Mesendoderm (in vitro differentiated cells): ENCODE measurements at places on chromosomes 3 and 15.
A peak's percentile ranks its signal among the peaks of the same experiment; 100 is the strongest.

GRCh38 chr3:148730676-148731075 is 33.0 kb downstream of the AGTR1 start:
- no peaks in the 10 kb centered on the region for H3K36me3 ChIP-seq
- no peak overlapping the region for H3K27ac ChIP-seq
- no peaks in the 10 kb centered on the region for H3K27me3 ChIP-seq
- no peaks in the 10 kb centered on the region for H3K4me1 ChIP-seq
- no peak for DNase-seq

DNA sequence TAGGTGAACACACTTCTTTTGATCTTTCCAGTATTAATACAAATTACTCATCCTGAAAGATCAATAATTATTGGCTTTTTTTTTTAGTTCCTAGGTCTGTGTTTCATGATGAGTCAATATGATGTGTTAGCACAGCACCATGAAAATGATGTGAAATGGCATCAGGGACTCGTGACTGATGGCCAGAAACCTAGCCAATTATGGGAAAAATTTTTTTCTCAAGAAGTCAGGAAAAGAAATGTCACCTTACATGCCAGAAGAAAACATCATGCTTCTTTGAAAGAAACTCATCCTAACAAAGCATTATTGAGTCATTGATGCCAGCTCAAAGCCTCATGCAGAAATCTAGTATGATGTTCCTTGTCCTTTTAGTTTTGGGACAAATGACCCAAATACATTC is 468.3 kb upstream of the CBLB start:
- H3K36me3 ChIP-seq: no peaks in the 10 kb centered on the region
- no peak overlapping the region for H3K4me3 ChIP-seq
- no peak overlapping the region for H3K27ac ChIP-seq
- DNase-seq: no peak
- H3K4me1 ChIP-seq: no peaks in the 10 kb centered on the region

GRCh38 chr3:47650294-47650693 is 71.6 kb upstream of the CSPG5 start:
- H3K36me3 ChIP-seq: no peaks in the 10 kb centered on the region
- no peaks in the 10 kb centered on the region for H3K27me3 ChIP-seq
- DNase-seq: no peak
- no peaks in the 10 kb centered on the region for H3K4me1 ChIP-seq

- H3K27me3 ChIP-seq: no peaks in the 10 kb centered on the region
- no peaks in the 10 kb centered on the region for H3K36me3 ChIP-seq
- H3K4me1 ChIP-seq: no peaks in the 10 kb centered on the region
Measured at GRCh38 chr3:194865615-194866014, 179.9 kb downstream of the FAM43A start.

DNA sequence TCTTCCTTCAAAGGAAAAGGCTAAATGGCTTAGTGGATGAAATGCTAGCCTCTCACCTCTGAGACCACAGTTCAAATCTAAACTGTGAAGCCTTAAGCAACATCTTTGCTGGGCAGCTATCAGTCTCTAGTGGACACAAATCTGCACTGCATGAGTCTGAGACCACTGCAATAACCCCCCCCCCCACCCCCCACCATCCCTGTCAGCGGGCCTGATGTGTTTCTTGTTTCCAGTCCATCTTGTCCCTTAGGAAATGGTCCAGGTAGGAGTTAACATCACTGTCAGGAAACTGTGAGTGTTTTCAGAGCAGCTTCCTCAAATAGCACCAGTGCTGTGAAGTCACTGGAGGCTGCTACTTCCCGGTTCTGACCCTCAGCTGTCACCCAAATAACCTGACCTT is 140.6 kb upstream of the TMCO5A start:
- peak; percentile 53 for DNase-seq
- H3K27me3 ChIP-seq: no peaks in the 10 kb centered on the region
- H3K36me3 ChIP-seq: no peaks in the 10 kb centered on the region
- H3K4me1 ChIP-seq: no peaks in the 10 kb centered on the region

- no peak overlapping the region for H3K4me3 ChIP-seq
- no peak overlapping the region for H3K27ac ChIP-seq
- no peaks in the 10 kb centered on the region for H3K36me3 ChIP-seq
- H3K4me1 ChIP-seq: no peaks in the 10 kb centered on the region
- DNase-seq: peak; percentile 90
Measured at GRCh38 chr3:24220859-24221657, 273.6 kb downstream of the THRB start.

- H3K36me3 ChIP-seq: no peaks in the 10 kb centered on the region
- no peak overlapping the region for H3K27ac ChIP-seq
Measured at GRCh38 chr15:53305554-53305953, 453.9 kb downstream of the WDR72 start.

GRCh38 chr3:126003447-126004190 is 34.6 kb downstream of the ROPN1B start:
- H3K27ac ChIP-seq: no peak overlapping the region
- H3K4me1 ChIP-seq: no peaks in the 10 kb centered on the region
- no peak overlapping the region for H3K4me3 ChIP-seq
- no peaks in the 10 kb centered on the region for H3K27me3 ChIP-seq
- DNase-seq: no peak

GRCh38 chr3:48798998-48799397 is 48.7 kb downstream of the PRKAR2A start:
- H3K4me3 ChIP-seq: no peak overlapping the region
- no peak overlapping the region for H3K27ac ChIP-seq
- DNase-seq: no peak
- H3K27me3 ChIP-seq: no peaks in the 10 kb centered on the region

GRCh38 chr15:89743594-89743993 is 7.5 kb downstream of the MESP1 start:
- no peak overlapping the region for H3K4me3 ChIP-seq
- no peak overlapping the region for H3K27ac ChIP-seq
- H3K36me3 ChIP-seq: no peaks in the 10 kb centered on the region
- no peaks in the 10 kb centered on the region for H3K4me1 ChIP-seq
- no peaks in the 10 kb centered on the region for H3K27me3 ChIP-seq

- no peaks in the 10 kb centered on the region for H3K27me3 ChIP-seq
- H3K27ac ChIP-seq: no peak overlapping the region
- H3K36me3 ChIP-seq: no peaks in the 10 kb centered on the region
- no peak overlapping the region for H3K4me3 ChIP-seq
- no peak for DNase-seq
Measured at GRCh38 chr3:14927308-14927707, 20.1 kb upstream of the NR2C2 start.

- H3K27me3 ChIP-seq: no peaks in the 10 kb centered on the region
- H3K36me3 ChIP-seq: no peaks in the 10 kb centered on the region
- H3K4me3 ChIP-seq: no peak overlapping the region
- no peaks in the 10 kb centered on the region for H3K4me1 ChIP-seq
- DNase-seq: no peak
Measured at GRCh38 chr3:146374146-146374545, 95.2 kb downstream of the PLSCR2 start.

DNA sequence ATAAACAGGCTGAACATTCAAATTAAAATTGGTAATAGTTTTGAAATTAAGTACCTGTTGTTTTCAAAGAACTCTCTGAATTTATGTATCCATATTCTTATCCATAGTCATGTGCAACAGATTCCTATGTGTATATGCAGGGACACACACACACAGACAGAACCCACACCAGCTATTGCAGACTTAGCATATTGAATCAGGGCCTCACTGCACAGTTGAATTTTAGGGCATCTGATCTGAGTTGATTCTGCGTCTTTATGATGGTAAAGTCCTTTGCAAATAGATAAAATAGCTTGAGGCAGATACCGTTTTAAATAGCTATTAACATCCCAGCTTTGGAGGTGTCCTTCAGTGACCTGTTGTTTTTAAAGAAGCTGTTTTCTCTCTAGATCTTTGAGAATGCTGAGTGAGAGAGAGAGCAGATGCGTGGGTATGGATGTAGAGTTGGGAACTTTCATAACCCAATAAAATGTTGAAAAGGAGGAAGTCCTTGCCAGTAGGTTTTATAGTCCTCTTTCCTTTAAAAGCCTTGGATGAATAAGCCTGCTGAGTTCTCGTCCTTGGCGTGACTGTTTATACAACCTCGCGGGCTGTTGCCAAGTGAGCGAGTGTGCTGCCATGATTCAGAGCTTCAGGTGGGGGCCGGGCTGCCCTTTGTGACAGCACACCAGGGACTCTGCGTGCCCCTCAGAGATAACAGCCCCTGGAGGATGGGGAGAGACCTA is 18.3 kb downstream of the MYZAP start:
- peak; percentile 29 for DNase-seq
- no peaks in the 10 kb centered on the region for H3K36me3 ChIP-seq
- no peaks in the 10 kb centered on the region for H3K4me1 ChIP-seq
- H3K4me3 ChIP-seq: no peak overlapping the region
- H3K27me3 ChIP-seq: no peaks in the 10 kb centered on the region

- no peaks in the 10 kb centered on the region for H3K4me1 ChIP-seq
- no peak overlapping the region for H3K4me3 ChIP-seq
- H3K27ac ChIP-seq: no peak overlapping the region
- no peaks in the 10 kb centered on the region for H3K27me3 ChIP-seq
Measured at GRCh38 chr15:93001881-93002280, 87.1 kb downstream of the RGMA start.

- no peak overlapping the region for H3K27ac ChIP-seq
- DNase-seq: no peak
- no peaks in the 10 kb centered on the region for H3K27me3 ChIP-seq
Measured at GRCh38 chr3:123735456-123735855, 148.7 kb downstream of the MYLK start.

GRCh38 chr3:99321261-99321660 is 317.1 kb upstream of the COL8A1 start:
- H3K4me3 ChIP-seq: no peak overlapping the region
- no peaks in the 10 kb centered on the region for H3K36me3 ChIP-seq
- DNase-seq: no peak
- H3K27me3 ChIP-seq: no peaks in the 10 kb centered on the region
- H3K27ac ChIP-seq: no peak overlapping the region
- no peaks in the 10 kb centered on the region for H3K4me1 ChIP-seq

DNA sequence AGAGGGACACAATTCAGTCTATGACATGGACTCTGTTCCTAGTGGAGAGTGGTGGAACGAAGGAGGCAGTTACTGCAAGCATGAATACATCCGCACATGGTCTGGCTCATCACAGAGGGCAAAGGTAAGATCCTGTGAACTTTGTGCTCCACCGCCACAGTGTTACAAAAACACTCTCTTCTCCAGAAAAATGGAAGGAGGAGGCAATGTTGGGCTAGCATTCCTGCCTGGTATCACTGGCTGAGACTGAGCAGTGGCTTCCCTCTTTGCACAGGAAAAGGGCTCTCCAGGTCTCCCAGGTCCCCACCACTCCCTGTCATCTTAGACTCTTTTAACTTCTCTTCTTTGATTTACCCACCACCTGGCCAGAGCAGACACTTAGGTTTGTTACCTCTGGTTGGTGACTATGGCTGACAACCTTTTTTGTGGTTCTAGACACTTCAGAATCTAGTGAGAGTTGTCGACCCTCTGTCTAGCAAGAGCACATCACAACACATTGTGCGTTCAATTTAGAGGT is 1.5 kb upstream of the EEFSEC start:
- no peaks in the 10 kb centered on the region for H3K36me3 ChIP-seq
- peaks cover 2% of the 10 kb centered on the region for H3K4me1 ChIP-seq
- no peak for DNase-seq
- no peak overlapping the region for H3K27ac ChIP-seq

- DNase-seq: peak; percentile 95
- no peak overlapping the region for H3K4me3 ChIP-seq
- no peaks in the 10 kb centered on the region for H3K4me1 ChIP-seq
- no peaks in the 10 kb centered on the region for H3K36me3 ChIP-seq
- H3K27ac ChIP-seq: no peak overlapping the region
Measured at GRCh38 chr3:120160050-120160449, 65.8 kb upstream of the GSK3B start.

- no peak overlapping the region for H3K27ac ChIP-seq
- H3K27me3 ChIP-seq: no peaks in the 10 kb centered on the region
- H3K36me3 ChIP-seq: no peaks in the 10 kb centered on the region
- H3K4me1 ChIP-seq: no peaks in the 10 kb centered on the region
Measured at GRCh38 chr3:23820888-23821287, 15.1 kb downstream of the UBE2E1 start.

DNA sequence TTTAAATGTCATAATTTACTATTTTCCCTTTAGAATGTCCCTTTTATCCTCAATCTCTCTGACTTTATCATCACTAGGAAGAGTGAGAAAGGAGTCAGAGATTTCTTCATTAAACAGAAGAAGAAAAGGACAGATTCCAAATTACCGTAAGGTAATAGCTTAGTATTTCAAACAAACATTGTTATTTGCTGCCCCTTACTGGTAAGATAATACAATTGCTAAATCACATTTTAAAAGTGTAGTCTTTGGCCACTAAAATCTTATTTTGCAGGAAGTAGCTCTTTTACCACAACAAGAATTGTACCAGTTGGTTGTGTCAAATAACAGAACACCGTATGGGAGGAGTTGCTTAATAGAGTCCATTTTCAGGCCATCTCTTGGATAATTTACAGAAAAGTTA is 53.7 kb downstream of the CGGBP1 start:
- no peak overlapping the region for H3K27ac ChIP-seq
- H3K27me3 ChIP-seq: no peaks in the 10 kb centered on the region
- H3K36me3 ChIP-seq: no peaks in the 10 kb centered on the region
- no peak overlapping the region for H3K4me3 ChIP-seq

DNA sequence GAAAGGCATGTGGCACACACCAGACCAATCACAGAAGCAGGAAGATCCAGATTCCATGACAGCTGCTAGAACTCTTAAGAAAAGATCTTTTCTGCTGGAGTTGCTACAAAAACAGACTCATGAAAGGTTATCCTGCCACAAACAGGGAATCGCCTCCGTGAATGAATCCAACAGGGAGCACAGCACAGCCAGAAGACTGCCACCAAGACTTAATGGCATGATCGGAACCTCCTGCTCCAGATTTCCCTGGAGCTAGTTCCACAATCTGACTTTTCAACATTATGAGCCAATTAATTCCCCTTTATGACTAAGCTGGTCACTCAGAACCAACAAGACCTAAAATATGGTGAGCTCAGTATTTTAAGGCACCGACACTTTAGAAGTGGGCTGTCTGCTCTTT is 232.5 kb downstream of the FOXP1 start:
- H3K4me3 ChIP-seq: no peak overlapping the region
- H3K4me1 ChIP-seq: no peaks in the 10 kb centered on the region
- H3K36me3 ChIP-seq: no peaks in the 10 kb centered on the region
- no peak overlapping the region for H3K27ac ChIP-seq
- no peak for DNase-seq

GRCh38 chr3:96169111-96169766 is 645.2 kb upstream of the EPHA6 start:
- DNase-seq: no peak
- H3K36me3 ChIP-seq: no peaks in the 10 kb centered on the region
- H3K4me3 ChIP-seq: no peak overlapping the region

DNA sequence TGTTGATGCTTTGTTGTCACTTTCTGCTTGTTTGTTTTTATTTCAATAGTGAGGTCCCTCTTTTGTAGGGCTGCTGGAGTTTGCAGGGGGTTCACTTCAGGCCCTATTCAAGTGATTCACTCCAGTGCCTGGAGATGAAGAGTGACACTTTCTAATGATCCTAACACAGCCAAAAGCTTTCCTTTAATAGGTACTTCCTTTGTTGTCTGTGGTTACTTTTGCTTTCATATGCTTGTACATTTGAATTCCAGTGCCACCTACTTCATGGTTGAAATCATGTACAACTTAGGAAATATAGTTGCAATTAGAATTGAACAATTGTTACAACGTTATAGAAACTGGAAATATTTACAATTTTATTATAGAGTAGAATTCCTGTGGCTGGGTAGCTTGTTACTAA is 466.8 kb upstream of the EPHA3 start:
- no peaks in the 10 kb centered on the region for H3K27me3 ChIP-seq
- no peaks in the 10 kb centered on the region for H3K36me3 ChIP-seq
- DNase-seq: no peak
- no peak overlapping the region for H3K27ac ChIP-seq
